Posterior vena cava (tissue), 2 donors: ENCODE measurements at places on chromosomes 5 and 9. TPM values are rescaled to one million over a fixed set of nuclear protein-coding genes. Genes with fewer than 3 reads are reported as not detected.

The IL31RA gene
- not detected for total RNA-seq

The GOLGA1 gene
- total RNA-seq = 21.5 TPM

The FOXI1 gene
- not detected for total RNA-seq

The C6 gene
- total RNA-seq = 2.6 TPM

The CBY3 gene
- total RNA-seq = not detected

The GRIA1 gene
- 0.19 TPM for total RNA-seq

The RORB gene
- total RNA-seq = 0.62 TPM

The FABP6 gene
- not detected for total RNA-seq

The CSF2 gene
- total RNA-seq = not detected

The LPAR1 gene
- total RNA-seq = 147 TPM

The PCSK5 gene
- 67.9 TPM for total RNA-seq

The LECT2 gene
- not detected for total RNA-seq

The SPINK13 gene
- not detected for total RNA-seq

The IFNK gene
- total RNA-seq = not detected

The SUSD3 gene
- 1.4 TPM for total RNA-seq

The TMEM232 gene
- 2.4 TPM for total RNA-seq

The KIF12 gene
- not detected for total RNA-seq

The CNOT8 gene
- total RNA-seq = 47.1 TPM

The LOX gene
- 98.8 TPM for total RNA-seq

The CD274 gene
- total RNA-seq = 3.1 TPM
